Thoracic aorta (tissue), 2 donors: ENCODE measurements at places on chromosomes 5 and 9. TPM values are rescaled to one million over a fixed set of nuclear protein-coding genes. Genes with fewer than 3 reads are reported as not detected.

Gene PCDHA1
- not detected for total RNA-seq

Gene LHX3
- total RNA-seq = not detected

Gene ANKRD34B
- not detected for total RNA-seq

Gene IFNK
- total RNA-seq = not detected

Gene RASGRF2
- 13.9 TPM for total RNA-seq

GRCh38 chr5:172906888-172907287 lies 52.3 kb upstream of the RPL26L1 start:
- no peak overlapping the region for H3K4me3 ChIP-seq
- DNase-seq = no peak
- H3K4me1 ChIP-seq = peaks cover 52% of the 10 kb centered on the region
- no peaks in the 10 kb centered on the region for H3K27me3 ChIP-seq

DNA sequence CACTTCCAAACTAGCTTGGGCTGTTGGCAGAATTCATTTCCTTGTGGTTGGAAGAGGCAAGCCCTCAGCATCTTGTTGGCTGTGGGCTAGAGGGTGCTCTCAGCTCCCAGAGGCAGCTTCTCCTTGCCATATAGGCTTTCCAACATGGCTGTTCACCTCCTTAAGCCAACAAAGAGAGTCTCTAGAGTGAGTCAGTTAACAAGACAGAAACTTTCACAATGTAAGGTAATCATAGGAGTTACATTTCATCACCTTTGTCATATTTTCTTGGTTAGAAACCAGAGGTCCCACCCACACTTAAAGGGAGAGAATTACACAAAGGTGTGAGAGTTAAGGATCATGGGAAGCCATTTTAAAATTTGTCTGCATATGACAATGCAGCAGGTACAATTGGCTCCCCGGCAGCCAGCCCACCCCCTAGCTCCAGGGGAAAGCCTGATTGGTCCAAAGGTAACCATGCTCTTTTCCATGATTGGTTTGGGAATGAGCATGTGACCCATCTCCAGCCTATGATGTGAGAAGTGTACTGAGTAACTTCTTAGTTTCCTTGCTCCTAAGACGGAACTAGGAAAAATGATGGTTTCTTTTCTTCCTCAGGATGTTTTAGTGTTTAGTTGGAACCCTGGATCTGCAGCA lies 109.8 kb upstream of the MSX2 start:
- no peaks in the 10 kb centered on the region for H3K36me3 ChIP-seq
- no peak overlapping the region for H3K4me3 ChIP-seq

- no peak for DNase-seq
- peak overlapping the region; percentile 18 for H3K4me3 ChIP-seq
- H3K36me3 ChIP-seq = no peaks in the 10 kb centered on the region
- H3K27ac ChIP-seq = peak overlapping the region; percentile 78
- no peaks in the 10 kb centered on the region for H3K27me3 ChIP-seq
- peaks cover 24% of the 10 kb centered on the region for H3K4me1 ChIP-seq
Observed at GRCh38 chr5:137071931-137072330, 427.2 kb downstream of the SPOCK1 start.

GRCh38 chr9:109918339-109919163 lies 138.6 kb downstream of the PALM2AKAP2 start:
- no peaks in the 10 kb centered on the region for H3K36me3 ChIP-seq
- peaks cover 15% of the 10 kb centered on the region for H3K4me1 ChIP-seq
- H3K4me3 ChIP-seq = peak overlapping the region; percentile 27
- no peak for DNase-seq
- H3K27ac ChIP-seq = no peak overlapping the region

- no peak overlapping the region for H3K27ac ChIP-seq
- no peaks in the 10 kb centered on the region for H3K4me1 ChIP-seq
- DNase-seq = no peak
- H3K36me3 ChIP-seq = no peaks in the 10 kb centered on the region
- H3K4me3 ChIP-seq = no peak overlapping the region
- no peaks in the 10 kb centered on the region for H3K27me3 ChIP-seq
Observed at GRCh38 chr5:91443761-91444467, 60.8 kb upstream of the ARRDC3 start.

DNA sequence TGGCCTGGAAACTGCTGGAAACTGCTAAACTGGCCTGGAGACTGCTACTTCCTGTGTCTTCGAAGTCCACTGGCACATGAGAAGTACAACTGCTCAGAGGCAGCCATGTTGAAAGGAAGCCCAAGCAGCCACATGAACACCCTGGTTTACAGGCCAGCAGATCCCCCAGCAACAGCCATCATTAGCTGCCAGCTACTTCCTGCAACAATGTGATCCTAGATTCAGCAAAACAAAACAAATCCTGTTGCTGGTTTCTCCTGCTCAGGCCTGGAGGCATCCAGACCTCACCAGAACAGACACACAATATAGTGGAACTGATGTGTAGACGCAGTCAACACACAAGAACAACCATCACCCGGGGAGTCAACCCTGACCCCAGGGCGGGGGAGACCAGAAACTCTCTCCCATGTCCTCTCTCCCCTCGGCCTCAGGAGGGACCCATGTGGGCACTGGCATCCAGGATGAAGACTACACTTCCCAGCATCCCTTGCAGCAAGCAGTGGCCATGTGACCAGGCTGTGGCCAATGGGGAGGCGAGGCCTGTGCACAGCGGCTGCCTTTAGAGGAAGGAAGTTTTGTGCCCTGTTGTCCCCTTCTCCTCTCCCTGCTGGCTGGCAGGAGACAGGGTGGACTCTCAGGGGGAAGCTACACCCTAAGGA lies 9.2 kb upstream of the LCN15 start:
- no peaks in the 10 kb centered on the region for H3K27me3 ChIP-seq
- no peaks in the 10 kb centered on the region for H3K36me3 ChIP-seq
- no peak overlapping the region for H3K27ac ChIP-seq

GRCh38 chr5:127441799-127442484 lies 75.5 kb upstream of the PRRC1 start:
- H3K36me3 ChIP-seq = no peaks in the 10 kb centered on the region
- H3K4me1 ChIP-seq = no peaks in the 10 kb centered on the region
- H3K4me3 ChIP-seq = no peak overlapping the region
- H3K27ac ChIP-seq = no peak overlapping the region

GRCh38 chr9:127053057-127053821 lies 69.2 kb downstream of the ANGPTL2 start:
- H3K36me3 ChIP-seq = no peaks in the 10 kb centered on the region
- H3K27ac ChIP-seq = peak overlapping the region; percentile 74
- DNase-seq = no peak
- H3K27me3 ChIP-seq = no peaks in the 10 kb centered on the region

DNA sequence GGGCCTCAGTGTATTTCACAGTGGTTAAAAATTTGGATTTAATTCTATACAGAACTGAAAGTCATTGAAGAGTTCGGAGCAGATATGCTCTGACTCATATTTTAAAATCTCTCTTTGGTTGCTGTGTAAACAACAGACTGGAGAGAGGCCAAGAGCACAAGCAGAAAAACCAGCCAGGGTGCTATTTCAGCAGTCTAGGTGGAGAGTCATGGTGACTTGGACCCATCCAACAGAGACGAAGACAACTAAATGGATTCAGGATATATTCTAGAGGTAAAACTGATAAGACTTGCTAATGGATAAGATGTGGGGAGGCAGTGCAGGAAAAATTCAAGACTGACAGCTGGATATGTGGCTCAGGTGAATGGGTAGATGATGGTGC lies 168.9 kb downstream of the MAPKAP1 start:
- H3K36me3 ChIP-seq = no peaks in the 10 kb centered on the region
- DNase-seq = no peak
- no peak overlapping the region for H3K4me3 ChIP-seq

GRCh38 chr5:9869616-9870288 lies 239.6 kb upstream of the TAS2R1 start:
- no peak overlapping the region for H3K27ac ChIP-seq
- no peak for DNase-seq

- no peak for DNase-seq
- no peaks in the 10 kb centered on the region for H3K27me3 ChIP-seq
- no peak overlapping the region for H3K4me3 ChIP-seq
- H3K4me1 ChIP-seq = peaks cover 19% of the 10 kb centered on the region
- H3K27ac ChIP-seq = peak overlapping the region; percentile 23
- H3K36me3 ChIP-seq = peaks cover 30% of the 10 kb centered on the region
Observed at GRCh38 chr5:177040814-177041420, 18.4 kb downstream of the ZNF346 start.

DNA sequence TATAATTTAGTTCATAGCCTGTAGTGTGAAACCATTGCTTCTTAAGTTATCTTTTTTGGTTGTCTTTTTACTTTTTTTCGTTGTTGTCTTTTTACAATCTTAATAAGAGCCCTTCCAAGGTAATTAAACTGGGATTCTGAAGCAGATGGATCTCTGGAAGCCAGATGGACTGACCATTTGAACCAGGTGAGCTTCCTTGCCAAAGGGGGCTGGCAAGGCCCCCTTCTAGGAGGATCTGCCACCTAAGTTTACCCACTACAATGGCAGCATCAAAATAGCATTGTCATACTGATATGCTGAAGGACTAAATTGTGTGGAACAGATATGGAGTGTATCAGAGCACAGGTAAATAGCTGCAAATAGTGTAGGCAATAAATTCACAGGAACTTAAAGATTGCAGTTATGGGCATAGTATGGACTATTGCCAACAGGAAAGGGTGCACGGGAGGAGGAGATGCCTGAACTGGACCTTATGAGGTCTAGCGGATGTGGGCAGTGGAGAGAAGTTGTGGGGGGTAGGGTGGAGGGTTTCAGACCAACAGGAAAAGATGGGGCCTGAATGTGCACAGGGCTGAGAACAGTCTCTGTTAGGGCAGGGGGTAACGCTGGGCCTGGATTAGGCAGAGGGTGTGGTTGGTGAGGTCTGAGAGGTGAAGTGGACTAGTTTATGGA lies 61.5 kb upstream of the CTXN3 start:
- H3K4me1 ChIP-seq = no peaks in the 10 kb centered on the region
- H3K36me3 ChIP-seq = no peaks in the 10 kb centered on the region
- no peak overlapping the region for H3K27ac ChIP-seq
- no peak for DNase-seq
- no peaks in the 10 kb centered on the region for H3K27me3 ChIP-seq

DNA sequence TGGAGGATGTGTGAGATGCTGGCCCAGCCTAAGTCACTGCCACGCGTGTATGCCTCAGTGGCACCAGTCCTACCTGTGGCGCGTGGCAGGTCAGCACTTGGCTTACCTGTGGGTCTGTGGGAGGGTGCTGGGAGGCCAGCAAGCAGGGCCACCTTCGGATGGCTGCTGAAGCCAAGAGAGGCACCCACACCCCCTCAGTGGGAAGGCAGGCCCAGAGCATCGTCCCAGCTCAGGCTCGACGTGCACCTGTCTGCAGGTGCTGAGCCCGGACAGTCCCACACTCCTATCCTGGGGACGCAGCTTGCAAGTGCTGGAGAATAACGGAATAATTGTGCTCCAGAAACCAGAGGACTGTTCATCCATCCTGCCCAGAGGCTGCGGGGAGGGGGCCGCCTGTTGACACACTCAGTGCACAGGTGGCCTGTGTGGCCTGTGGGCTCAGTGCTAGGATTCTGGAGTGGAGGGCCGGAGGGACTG lies 24.0 kb downstream of the NKD2 start:
- no peaks in the 10 kb centered on the region for H3K36me3 ChIP-seq
- H3K4me3 ChIP-seq = no peak overlapping the region
- DNase-seq = no peak
- H3K27ac ChIP-seq = no peak overlapping the region
- no peaks in the 10 kb centered on the region for H3K27me3 ChIP-seq
- H3K4me1 ChIP-seq = no peaks in the 10 kb centered on the region

DNA sequence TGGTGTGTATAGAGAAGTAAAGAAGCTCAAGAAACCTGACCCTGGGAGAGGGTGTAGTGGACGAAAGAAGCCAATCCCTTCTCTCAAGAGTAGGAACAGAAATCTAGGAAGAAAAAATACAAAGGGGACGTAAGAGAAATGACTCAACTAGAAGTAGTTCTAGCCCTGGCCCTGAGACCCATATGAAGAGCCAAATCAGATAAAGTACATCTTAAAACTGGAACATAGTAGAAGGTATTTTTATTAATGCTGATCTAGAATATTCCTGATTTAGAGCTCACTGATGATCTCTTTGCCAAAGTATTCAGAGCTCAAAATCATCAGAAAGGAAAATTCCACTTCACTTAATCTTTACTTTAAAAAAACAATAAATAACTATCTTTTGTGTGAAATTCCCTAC lies 184.8 kb downstream of the MLLT3 start:
- no peak for DNase-seq
- no peak overlapping the region for H3K27ac ChIP-seq
- peaks cover 16% of the 10 kb centered on the region for H3K4me1 ChIP-seq
- H3K36me3 ChIP-seq = no peaks in the 10 kb centered on the region

DNA sequence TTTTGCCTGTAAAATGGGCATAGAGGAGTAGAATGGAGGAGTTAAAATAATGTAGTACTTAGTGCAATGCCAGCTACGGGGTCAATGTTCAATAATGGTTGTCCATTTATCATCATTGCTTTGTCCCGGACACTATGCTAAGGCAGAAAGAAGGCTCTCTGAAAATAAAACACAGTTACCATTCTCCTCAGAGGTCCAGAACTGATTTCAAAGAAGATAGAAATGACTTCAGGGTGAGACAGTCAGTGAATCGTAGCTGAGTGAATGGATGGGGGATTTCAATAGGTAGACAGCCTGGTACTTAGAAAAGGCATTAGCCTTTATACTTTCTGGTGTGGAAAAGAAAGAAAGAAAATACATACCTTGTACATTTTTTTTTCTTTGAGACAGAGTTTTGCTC lies 1.2 kb upstream of the AK3 start:
- H3K36me3 ChIP-seq = no peaks in the 10 kb centered on the region
- DNase-seq = no peak
- no peaks in the 10 kb centered on the region for H3K27me3 ChIP-seq

DNA sequence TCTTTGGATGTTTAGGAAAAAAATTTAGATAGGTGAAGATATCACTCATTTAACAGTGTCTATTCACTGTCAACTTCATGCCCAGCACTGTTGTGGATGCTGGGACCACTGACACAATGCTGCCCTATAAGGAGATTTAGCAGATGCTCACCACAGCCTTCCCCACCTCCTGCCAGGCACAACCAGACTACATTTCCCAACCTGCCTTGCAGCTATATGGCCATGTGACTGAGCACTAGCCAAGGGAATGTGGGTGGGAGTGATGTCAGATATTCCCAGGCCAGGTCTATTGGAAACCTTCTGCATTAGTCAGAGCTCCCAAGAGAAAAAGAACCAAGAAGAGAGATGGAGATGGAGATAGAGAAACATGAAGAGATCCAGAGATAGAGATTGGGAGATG lies 302.6 kb upstream of the TAS2R1 start:
- no peaks in the 10 kb centered on the region for H3K27me3 ChIP-seq
- no peaks in the 10 kb centered on the region for H3K4me1 ChIP-seq
- no peak for DNase-seq
- no peak overlapping the region for H3K27ac ChIP-seq
- no peaks in the 10 kb centered on the region for H3K36me3 ChIP-seq
- H3K4me3 ChIP-seq = no peak overlapping the region

GRCh38 chr5:157596487-157596886 lies 20.9 kb upstream of the ADAM19 start:
- H3K4me3 ChIP-seq = no peak overlapping the region
- no peaks in the 10 kb centered on the region for H3K36me3 ChIP-seq
- H3K27ac ChIP-seq = no peak overlapping the region
- no peak for DNase-seq

DNA sequence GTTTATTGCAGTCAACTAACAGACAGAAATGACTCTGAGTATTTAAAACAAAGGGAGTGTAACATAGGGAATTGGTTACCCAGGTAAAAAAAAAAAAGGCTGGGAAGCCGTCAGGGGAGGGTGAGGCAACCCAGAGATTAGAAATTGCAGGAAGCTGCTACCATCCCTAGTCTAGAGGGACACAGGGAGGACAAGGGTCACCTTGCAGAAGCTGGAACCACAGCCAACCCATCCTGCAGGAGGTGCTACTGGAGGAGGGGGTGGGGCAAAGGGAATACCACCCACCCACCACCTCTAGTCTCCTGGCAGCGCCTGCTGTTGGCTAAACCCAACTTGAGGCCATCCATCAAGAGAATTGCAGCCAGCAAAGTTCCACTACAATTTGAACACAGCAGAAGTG lies 6.5 kb downstream of the CAST start:
- H3K36me3 ChIP-seq = no peaks in the 10 kb centered on the region
- H3K4me1 ChIP-seq = peaks cover 22% of the 10 kb centered on the region
- no peak overlapping the region for H3K27ac ChIP-seq
- no peak overlapping the region for H3K4me3 ChIP-seq
- DNase-seq = no peak
